NCI-H510A treated with DMSO at 0.1 percent for 48 hours (cell line): ENCODE measurements at places on chromosomes 5 and 9.
A peak's percentile ranks its signal among the peaks of the same experiment; 100 is the strongest.

- no peak for DNase-seq
Measured at GRCh38 chr5:97022898-97023297, 87.0 kb downstream of the LNPEP start.

GRCh38 chr9:4375424-4376200 lies 75.7 kb upstream of the GLIS3 start:
- peak; percentile 4 for DNase-seq

DNA sequence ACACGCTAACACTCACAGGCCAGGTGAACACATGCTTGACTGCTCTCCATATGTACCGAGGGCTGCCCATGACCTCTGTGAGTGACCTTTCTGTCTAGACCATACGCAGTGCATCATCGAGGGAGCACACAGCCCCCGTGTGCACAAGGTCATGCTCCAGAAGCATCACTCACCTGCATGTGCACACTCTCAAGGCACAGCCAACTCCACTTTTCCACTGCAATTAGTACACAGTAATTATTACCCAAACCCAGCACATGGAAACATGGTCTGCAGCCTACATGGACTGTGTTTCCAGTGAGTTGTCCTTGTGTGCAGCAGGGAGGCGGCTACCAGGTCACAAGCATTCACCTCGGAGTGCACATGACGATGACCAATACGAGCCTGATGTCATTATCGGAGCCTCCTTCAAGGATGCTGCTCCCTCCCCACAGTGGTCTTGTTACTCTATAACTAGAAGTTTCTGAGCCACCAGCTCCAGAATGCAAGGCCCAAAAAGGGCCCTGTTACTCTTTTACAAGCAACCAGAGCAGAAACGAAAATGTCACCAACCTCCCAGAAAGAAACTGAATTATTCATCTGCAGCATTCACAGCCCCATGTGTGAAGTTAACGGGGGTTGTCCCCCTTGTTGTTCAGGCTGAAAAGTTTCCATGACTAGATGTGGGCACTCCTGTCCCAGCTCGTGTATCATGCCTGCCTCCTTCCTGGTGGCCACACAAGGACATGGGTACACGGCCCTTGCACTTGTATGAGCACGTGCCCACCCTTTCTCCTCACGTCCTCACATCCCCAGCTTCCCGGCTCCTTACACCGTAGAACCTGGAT lies 31.2 kb downstream of the SEMA4D start:
- DNase-seq = no peak

GRCh38 chr9:37625758-37626147 lies 25.0 kb upstream of the FRMPD1 start:
- DNase-seq = no peak

GRCh38 chr5:14326035-14326903 lies 183.1 kb downstream of the TRIO start:
- DNase-seq = peak; percentile 22

DNA sequence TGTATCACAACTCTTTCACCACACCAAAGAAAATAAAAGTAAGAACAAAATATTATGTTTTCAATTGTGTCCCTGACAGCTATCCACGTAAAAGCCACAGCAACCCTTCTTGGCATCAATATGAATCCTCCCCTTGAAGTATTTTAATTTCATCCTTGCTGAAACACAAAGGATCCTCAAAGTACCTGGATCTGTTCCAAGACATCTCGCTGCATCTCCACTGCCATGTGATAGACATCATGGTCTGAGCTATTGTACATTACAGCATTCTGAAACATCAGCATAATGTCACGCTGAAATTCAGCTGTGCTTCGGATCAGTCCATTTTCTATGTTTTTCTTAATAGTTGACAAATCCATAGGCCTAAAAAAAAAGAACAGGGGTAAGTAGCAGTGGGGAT lies 17.7 kb downstream of the BRD8 start:
- DNase-seq = no peak

DNA sequence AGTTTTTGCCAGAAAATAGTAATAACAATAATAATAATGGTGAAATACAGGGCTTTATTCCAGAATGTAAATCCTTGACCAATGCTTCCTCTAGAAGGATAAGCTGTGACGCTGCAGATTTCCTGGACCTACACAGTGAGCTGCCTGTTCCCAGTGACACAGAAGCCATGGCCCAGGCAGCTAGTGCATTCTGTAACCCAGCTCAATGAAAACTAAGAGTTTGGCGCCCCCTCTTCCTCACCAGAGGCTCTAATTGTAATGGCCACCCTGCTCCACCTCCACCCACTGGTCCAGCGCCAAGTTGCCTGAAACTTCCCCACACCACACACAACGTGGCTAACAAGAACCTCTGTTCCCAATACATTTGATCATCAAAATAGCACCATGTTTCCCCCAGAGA lies 248.1 kb downstream of the CETN3 start:
- no peak for DNase-seq
